ENCODE measurements at places on chromosomes 6 and 20. TPM values are rescaled to one million over a fixed set of nuclear protein-coding genes. Genes with fewer than 3 reads are reported as not detected.
A peak's percentile ranks its signal among the peaks of the same experiment; 100 is the strongest.

DNA sequence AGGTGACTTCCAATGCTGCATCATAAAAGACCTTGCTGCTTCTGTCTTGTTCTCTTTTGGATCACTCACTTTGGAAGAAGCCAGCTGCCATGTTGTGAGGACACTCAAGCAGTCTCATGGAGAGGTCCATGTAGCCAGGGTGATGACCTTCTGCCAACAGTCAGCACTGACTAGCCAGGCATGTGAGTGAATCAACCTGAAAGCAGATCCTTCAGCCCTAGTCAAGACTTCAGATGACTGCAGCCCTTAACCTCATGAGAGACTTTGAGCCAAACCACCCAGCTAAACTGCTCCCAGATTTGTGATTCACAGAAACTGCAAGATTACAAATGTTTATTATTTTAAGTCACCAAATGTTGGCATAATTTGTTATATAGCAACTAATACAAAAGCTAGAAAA is 86.0 kb upstream of the IYD start:
- DNase-seq: no peak
- H3K27me3 ChIP-seq: no peaks in the 10 kb centered on the region
- H3K27ac ChIP-seq: no peak overlapping the region
- no peaks in the 10 kb centered on the region for H3K36me3 ChIP-seq
- no peak overlapping the region for H3K4me3 ChIP-seq
- H3K4me1 ChIP-seq: no peaks in the 10 kb centered on the region

Gene ZBTB22
- 12.7 TPM for total RNA-seq

- no peaks in the 10 kb centered on the region for H3K36me3 ChIP-seq
- no peaks in the 10 kb centered on the region for H3K4me1 ChIP-seq
- H3K4me3 ChIP-seq: no peak overlapping the region
- H3K27me3 ChIP-seq: no peaks in the 10 kb centered on the region
- no peak for DNase-seq
Measured at GRCh38 chr20:63400486-63401210, 39.5 kb upstream of the CHRNA4 start.

DNA sequence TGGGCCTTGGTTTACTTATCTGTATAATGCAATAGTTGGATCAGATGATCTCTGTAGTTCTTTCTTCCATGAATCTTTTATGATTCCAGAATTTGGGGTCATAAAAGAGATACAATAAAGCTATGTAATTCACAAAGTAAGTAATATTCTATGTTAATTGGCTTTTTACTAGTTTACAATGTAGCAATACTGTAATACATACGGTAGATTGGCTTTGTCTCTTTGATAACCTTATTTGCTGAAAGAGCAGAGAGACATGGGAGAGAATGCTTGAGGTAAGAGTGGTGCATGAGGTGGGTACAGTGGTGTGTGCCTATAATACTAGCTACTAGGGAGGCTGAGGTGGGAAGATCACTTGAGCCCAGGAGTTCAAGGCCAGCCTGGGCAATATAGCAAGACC is 14.7 kb downstream of the SPACA1 start:
- H3K27me3 ChIP-seq: no peaks in the 10 kb centered on the region
- no peaks in the 10 kb centered on the region for H3K36me3 ChIP-seq
- no peak overlapping the region for H3K4me3 ChIP-seq
- no peak overlapping the region for H3K27ac ChIP-seq
- DNase-seq: no peak

GRCh38 chr6:120875900-120876299 is 458.4 kb downstream of the TBC1D32 start:
- no peaks in the 10 kb centered on the region for H3K36me3 ChIP-seq
- no peak overlapping the region for H3K4me3 ChIP-seq
- no peaks in the 10 kb centered on the region for H3K27me3 ChIP-seq
- no peak overlapping the region for H3K27ac ChIP-seq
- DNase-seq: no peak
- H3K4me1 ChIP-seq: no peaks in the 10 kb centered on the region

- H3K27me3 ChIP-seq: no peaks in the 10 kb centered on the region
- no peak overlapping the region for H3K27ac ChIP-seq
- no peak for DNase-seq
- no peaks in the 10 kb centered on the region for H3K4me1 ChIP-seq
- H3K4me3 ChIP-seq: no peak overlapping the region
Measured at GRCh38 chr20:23537030-23537429, 31.3 kb downstream of the CST9L start.

Gene KIF6
- not detected for total RNA-seq

Gene C6orf15
- not detected for total RNA-seq

Gene PTGIS
- 9.9 TPM for total RNA-seq

- DNase-seq: no peak
- H3K4me3 ChIP-seq: no peak overlapping the region
- H3K36me3 ChIP-seq: no peaks in the 10 kb centered on the region
Measured at GRCh38 chr6:148689168-148689567, 57.7 kb upstream of the UST start.

Gene BANF2
- total RNA-seq: not detected

GRCh38 chr6:155495011-155495768 is 39.6 kb upstream of the NOX3 start:
- no peak overlapping the region for H3K27ac ChIP-seq
- no peak overlapping the region for H3K4me3 ChIP-seq
- H3K36me3 ChIP-seq: no peaks in the 10 kb centered on the region
- no peaks in the 10 kb centered on the region for H3K27me3 ChIP-seq
- DNase-seq: peak; percentile 41

DNA sequence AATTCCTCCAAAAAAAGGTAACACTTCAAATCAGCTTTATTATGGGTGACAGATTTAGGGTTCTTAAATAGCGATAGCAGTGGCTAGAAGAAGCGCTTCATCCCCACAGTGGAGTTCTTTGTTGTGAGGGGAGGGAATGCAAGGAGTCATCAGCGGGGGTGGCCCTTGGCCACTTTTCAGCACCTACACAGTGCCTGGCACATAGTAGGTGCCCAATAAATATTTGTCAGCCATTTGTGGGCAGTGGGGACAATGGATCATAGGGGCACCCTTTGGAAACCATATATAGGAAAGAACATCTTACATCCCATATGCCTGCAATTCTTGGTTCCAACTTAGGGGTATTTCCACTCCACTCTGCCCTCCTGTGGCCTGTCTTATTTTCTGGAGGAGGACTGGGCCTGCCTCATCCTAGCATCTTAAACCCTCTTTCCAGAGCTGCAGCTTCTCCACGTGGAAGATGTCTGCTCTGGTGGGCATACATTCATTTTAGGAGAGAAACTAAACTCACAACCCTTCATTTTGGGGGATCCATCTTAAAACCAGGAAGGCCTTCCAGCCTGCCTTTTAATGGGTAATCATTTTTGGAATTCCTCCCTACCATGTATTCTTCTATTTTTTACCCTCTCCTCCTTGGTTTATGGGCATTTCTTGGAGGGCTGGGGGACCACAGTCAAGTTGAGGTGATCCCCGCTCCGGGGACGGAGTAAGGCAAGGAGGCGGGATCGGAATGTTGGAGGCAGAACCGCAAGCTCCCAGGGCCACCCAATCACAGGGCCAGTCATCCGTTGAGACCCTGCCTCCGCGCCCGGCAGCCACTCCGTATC is 2.6 kb upstream of the GPSM3 start:
- peak; percentile 54 for DNase-seq
- H3K4me3 ChIP-seq: no peak overlapping the region
- peak overlapping the region; percentile 100 for H3K27ac ChIP-seq
- H3K36me3 ChIP-seq: no peaks in the 10 kb centered on the region
- peaks cover 28% of the 10 kb centered on the region for H3K4me1 ChIP-seq

All from body of pancreas (tissue), 4 donors.